ENCODE measurements at places on chromosomes 11 and 22. TPM values are rescaled to one million over a fixed set of nuclear protein-coding genes. Genes with fewer than 3 reads are reported as not detected.
A peak's percentile ranks its signal among the peaks of the same experiment; 100 is the strongest.

- no peak for DNase-seq
These were observed 120.8 kb upstream of the POU2AF2 start for GRCh38 chr11:111124724-111125123.

DNA sequence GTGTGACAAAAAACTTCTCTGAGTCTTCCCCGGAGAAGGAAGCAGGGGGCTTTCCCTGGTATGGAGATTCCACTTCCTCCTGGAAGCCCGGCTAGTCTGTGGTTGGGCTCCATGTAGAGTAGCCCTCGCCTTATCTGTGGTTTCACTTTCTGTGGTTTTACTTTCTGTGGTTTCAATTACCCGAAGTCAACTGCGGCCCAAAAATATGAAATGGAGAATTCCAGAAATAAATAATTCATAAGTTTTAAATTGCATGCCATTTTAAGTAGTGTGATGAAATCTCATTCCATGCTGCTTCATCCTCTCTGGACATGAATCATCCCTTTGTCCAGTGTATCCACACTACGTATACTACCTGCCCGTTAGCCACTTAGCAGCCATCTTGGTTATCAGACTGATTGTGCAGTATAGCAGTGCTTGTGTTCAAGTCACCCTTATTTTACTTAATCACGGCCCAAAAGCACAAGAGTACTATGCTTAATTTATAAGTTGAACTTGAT, 275.0 kb upstream of the SESN3 start:
- no peak for DNase-seq

GRCh38 chr11:134101282-134101681, 32.4 kb downstream of the JAM3 start:
- DNase-seq, result no peak

GRCh38 chr22:38088629-38089473, 4.9 kb upstream of the SLC16A8 start:
- DNase-seq, result no peak

DNA sequence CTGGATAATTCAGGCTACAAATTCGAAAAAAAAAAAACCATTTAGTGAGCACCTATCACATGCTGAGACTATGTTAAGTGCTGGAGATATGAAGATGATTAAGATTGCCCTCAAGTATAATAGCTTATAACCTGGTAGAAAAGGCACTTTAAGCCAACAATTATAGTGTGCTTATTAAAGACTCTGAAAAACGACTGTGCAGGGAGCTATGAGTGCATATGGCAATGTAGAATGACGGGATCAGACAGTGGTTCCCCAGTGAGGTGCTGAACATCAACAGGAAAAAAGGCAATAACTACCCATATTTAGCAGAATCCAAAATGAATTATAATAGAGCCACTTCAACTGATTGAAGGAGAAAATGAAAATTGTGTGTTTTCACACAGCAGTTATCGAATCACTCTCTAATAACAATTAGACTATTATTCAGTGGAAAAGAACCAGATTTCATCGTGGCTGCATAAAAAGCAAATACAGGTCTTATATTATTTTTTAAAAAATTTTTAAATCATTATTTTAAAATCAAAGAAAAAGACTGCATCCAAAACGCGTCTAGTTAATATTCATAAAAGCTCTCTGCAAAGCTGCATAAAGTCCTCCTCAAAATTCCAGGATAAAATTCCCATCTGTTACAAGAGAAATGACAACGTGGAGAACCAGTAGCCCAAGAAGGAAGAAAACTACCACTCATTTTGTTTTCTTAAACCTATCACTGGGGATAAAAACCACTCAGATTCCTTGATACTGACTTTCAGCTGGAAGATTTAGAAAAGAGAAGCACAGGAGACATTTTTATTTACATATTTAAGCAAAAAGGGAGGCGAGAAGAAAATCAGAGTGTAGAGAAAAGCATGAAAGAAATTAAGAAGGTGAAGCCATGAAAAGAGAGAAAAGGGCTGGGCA, 1.1 kb downstream of the MTMR2 start:
- DNase-seq, result no peak

DNA sequence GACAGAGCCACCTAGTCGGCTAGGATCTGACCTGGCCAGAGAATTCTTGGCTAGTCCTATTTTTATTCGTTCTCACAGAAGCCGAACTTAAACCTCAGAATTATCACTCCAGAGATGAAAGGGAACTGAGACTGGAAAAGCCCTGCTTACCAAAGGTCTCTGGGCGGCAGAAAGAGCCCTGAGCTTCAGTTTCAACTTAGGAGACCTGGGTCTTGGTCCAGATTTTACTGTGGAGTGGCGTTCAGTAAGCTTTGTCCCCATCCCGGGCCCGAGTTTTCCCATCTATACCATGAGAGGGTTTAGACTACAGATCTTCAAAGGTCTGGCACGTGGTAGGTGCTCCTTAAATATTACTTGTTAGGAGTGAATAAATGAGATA, 516 bp downstream of the NEU3 start:
- no peak for DNase-seq

GRCh38 chr11:8683115-8683807, 669 bp downstream of the RPL27A start:
- peak; percentile 66 for DNase-seq

DNA sequence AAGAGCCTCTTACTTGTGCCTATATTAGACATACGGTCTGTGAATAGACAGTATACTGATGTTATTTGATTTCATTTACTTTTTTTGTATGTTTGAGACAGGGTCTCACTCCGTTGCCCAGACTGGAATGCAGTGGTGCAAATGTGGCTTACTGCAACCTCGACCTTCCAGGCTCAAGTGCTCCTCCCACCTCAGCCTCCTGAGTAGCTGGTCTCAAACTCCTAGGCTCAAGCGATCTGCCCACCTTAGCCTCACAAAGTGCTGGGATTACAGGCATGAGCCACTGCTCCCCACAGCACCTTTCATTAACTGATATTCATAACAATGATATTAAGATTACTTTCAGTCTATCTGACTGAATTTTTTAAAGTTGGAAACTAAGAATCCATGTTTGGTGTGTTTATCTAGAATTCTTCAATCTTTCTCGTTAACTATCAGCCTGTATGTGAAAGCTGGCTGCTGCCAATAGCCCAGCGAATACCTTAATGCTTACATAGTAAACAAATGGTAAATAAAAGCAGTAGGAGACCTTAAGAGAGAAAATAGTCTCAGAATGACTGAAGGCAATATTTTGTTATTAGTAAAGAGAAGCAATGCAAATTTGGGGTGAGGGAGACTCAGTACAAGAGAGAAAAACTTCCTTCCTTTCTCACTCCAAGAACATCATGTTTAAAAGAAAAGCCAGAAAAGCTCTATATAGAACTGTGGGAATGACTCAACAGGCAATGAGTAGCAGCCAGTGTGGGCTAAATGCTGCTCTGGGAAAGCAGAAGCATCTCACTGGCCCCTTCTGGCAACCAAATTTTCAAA, 101.9 kb downstream of the MRTFA start:
- no peak for DNase-seq

GRCh38 chr11:116231543-116231942, 541.2 kb downstream of the BUD13 start:
- DNase-seq, result no peak

- no peak for DNase-seq
These were observed 64.6 kb downstream of the ARHGEF12 start for GRCh38 chr11:120400564-120401364.

DNA sequence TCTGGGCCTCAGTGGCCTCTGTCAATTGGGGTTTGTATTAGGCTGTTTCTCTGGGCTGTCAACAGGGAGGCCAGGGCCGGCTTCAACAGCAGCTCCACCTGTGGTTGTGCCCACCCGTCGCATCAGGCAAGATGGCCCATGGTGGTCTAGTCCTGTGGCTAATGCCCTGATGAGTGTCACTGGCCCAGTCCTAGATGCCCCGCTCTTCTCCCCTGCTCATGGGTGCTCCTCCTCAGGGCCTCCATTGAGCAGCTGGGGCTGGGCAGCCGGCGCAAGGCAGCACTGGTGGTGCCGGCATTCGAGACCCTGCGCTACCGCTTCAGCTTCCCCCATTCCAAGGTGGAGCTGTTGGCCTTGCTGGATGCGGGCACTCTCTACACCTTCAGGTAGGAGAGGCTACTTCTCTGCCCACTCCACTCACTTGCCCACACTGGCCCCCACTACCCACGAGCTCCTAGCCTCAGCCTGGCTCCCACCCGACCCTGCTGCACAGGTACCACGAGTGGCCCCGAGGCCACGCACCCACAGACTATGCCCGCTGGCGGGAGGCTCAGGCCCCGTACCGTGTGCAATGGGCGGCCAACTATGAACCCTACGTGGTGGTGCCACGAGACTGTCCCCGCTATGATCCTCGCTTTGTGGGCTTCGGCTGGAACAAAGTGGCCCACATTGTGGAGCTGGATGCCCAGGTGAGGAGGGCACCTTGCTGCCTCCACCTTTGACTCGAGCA, 5.4 kb downstream of the LARGE2 start:
- no peak for DNase-seq

PKDREJ gene
- not detected for total RNA-seq

GPHA2 gene
- not detected for total RNA-seq

GSTT2 gene
- 3.0 TPM for total RNA-seq

MAPK8IP1 gene
- 7.3 TPM for total RNA-seq

Data from lower lobe of right lung (tissue), 2 donors.